Substantia nigra (tissue), 51 donors: ENCODE measurements at places on chromosomes 11 and 22.

- DNase-seq = no peak
Measured at GRCh38 chr11:21931436-21932101, 261.3 kb upstream of the ANO5 start.

DNA sequence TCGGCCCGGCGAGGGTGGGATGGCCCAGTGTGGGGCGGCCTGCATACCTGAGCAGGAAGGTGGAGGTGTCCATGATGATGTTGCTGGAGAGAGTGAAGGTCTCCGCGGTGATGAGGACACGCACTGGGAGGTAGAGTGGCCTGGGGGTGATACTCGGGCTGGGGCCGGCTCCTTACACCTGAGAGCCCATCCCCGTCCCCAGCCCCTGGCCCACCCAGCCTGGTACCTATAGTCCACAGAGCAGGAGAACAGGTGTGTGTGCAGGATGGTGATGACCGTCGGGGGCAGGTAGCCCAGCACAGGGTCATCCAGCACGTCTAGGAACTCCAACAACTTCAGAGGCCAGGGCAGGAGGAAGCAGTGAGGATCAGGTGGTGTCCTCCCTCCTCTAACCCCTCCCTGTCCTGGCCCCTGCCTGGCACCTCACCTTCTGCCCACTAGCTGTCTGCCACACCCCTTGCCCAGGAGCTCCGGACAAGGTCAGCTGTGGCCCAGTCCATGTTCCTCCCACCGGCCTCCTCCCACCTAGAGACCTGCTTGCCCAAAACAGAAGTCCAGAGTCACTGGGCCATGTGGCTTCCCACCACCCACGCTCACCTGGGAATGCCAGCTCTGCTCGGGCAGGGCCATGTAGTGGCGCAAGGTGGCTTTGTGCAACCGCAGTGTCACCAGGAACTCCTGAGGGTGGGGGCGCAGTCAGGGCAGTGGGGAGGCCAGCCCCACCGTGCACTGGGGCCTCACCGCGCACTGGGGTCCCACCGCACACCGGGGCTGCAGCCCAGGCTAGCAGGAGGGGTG lies 11.3 kb downstream of the ATG2A start:
- DNase-seq = no peak

DNA sequence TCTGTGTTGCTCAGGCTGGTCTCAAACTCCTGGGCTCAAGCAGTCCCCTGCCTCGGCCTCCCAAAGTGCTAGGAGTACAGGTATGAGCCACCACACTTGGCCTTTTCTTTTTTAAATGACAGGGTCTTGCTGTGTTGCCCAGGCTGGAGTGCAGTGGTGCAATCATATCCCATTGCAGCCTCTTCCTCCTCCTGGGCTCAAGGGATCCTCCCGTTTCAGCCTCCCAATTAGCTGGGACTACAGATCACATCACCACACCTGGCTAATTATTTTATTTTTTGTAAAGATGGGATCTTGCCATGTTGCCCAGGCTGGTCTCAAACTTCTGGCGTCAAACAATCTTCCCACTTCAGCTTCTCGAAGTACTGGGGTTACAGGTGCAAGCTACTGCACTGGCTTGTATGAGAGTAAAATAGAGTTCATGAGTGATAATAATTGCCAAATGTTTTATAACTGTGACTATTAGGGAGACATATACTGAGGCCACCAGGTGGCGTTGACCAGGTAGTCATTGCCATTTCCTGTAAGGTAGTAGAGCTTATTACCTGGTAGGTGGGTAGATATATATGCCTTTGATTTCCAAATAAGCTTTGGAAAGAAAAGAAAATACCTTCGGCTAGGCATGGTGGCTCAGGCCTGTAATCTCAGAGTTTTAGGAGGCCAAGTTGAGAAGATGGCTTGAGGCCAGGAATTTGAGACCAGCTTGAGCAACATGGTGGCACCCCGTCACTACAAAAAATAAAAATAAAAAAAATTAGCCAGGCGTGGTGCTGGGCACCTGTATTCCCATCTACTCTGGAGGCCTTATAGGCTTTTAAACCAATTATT lies 5.4 kb downstream of the FDX1 start:
- DNase-seq = no peak

- no peak for DNase-seq
Measured at GRCh38 chr11:69541501-69542313, 60.2 kb downstream of the LINC01488 start.

DNA sequence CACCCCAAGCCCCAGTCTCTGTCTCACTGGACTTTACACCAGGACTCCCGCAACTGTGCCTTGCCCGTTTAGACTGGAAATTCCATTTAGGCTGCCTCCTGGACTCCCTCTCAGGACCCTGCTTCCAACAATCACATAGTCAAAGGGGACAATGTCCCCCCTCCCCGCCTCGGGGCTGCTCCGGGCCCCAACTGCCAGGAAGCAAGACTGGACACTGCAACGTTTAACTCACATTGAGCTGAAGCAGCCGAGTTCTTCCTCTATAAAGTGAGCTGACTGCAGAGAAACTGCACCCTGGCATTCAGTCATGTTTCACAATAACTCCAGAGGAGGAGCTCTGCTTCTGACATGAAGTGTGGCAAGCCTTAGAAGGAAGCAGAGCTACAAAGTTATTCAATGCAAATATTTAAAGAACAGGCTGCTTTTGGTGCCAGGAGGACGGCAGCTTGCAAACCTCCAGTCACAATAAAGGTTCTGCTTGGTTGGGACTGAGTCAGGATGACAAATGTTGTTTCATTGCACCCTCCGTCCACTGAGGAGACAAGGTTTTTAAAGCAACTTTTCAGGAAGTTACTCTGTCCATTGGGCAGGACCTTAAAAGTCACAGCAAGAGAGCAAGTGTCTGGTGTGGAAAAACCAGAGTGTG lies 19.9 kb downstream of the PACSIN2 start:
- no peak for DNase-seq

- DNase-seq = no peak
Measured at GRCh38 chr22:39489094-39490068, 12.7 kb upstream of the MIEF1 start.

DNA sequence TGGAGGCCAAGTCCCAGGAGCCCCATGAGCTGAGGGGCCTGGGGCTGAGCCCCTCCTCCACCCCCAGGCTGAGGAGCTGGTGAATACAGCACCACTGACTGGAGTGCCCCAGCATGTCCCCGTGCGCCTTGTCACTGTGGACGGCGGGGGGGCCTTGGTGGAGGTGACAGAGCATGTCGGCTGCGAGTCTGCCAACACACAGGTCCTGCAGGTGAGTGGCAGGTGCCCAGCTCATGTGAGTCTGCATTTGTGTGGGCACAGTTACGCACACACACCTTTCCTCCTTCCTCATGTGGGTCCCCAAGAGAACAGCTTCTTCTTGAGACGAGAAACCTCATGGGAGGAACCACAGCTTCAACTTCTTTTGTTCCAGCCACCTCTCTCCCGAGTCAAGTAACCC lies 7.7 kb downstream of the TMEM132A start:
- no peak for DNase-seq

- DNase-seq = no peak
Measured at GRCh38 chr11:24238771-24239645, 257.8 kb upstream of the LUZP2 start.

GRCh38 chr22:27857443-27857842 lies 55.9 kb upstream of the MN1 start:
- no peak for DNase-seq
